ENCODE measurements at places on chromosomes 3 and 15.
A peak's percentile ranks its signal among the peaks of the same experiment; 100 is the strongest.

- no peak for DNase-seq
Observed at GRCh38 chr15:74228723-74229081, 7.4 kb upstream of the CCDC33 start.

DNA sequence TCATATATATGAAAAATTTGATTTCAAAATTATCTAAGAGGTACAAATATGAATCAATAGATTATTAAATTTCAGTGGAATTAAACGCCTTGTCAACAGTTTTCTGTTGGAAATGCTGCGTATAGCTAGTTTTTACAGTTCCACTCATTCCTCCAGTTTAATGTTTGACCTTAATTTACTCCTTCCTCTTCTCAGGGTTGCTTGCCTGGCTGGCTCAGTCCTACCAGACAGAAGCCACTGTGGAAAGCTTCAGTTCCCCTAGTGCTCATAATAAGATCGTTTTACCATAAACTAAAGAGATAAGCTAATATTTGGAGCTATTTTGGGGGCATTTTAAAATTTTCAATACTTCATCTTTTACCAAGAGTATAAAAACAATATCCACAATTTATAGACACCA lies 22.8 kb downstream of the EMC7 start:
- DNase-seq = no peak

DNA sequence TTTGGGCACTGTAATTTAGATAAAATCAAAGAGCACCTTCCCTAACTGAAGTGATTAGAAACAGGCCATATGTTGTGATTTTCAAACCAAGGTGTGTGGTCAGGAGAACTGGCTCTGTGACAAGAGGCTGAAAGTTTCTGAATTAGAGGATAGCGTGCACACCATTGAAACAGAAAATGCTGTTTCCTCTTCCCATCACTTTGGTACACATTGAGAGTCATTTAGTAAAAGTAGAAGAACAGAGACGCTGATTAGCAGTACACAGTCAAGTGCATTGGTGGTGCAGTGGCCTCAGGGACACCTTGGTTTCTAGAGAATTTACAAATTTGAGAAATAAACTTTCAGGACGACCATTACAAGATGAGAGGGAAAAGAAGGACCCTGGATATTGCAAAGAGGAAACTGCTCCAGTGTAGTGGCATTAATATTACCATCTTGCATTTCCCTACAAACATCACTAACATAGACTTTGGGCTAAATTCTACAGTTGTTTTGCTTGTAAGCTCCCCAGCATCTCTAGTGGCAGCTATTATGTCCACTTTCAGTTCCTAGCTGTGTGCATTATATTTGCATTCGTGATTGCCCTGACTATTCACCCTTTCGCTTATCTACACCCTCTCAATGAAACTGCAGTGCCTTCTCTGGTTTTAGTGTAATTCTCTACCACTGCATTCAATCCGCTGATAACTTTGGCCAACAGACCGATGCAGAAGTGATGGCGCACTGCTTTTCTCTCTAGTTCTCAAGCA lies 728.1 kb upstream of the GRM7 start:
- no peak for DNase-seq

DNA sequence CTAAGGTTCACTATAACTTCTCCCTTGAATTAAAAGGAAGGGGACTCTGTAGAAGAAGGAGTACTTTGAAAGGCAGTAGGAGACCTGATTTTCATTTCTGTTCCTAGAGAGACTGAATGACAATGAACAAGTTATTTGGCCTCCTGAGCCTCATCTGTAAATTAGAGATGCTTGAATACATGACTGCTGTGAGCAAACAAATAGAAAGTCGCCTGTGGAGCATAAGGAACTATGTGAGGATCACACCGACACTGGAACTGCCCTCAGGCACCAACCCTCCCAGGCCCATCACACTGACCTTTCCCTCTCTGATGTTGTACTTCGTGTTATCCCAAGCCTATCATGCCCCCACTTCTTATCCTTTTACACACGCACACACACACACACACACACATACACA lies 48.6 kb downstream of the IMPG2 start:
- no peak for DNase-seq

DNA sequence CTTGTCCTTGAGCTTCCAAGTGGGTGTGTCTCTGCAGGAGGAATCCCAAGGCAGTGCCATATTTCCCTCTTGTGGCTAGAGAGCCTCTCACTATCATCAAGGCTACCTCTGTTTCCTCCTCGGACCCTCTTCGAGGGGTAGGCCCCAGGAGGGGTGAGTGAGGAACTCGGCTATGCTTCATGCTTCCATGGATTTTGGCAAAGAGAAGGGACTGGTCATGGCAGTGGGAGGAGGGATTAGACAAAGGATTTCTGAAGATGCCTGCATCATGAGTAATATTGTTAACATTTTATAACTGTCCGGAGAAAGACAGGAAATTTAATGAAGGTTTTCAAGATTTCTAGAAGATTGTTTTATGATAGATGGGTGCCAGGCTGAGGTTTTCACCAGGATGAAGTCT lies 241.5 kb downstream of the CLSTN2 start:
- DNase-seq = no peak

DNA sequence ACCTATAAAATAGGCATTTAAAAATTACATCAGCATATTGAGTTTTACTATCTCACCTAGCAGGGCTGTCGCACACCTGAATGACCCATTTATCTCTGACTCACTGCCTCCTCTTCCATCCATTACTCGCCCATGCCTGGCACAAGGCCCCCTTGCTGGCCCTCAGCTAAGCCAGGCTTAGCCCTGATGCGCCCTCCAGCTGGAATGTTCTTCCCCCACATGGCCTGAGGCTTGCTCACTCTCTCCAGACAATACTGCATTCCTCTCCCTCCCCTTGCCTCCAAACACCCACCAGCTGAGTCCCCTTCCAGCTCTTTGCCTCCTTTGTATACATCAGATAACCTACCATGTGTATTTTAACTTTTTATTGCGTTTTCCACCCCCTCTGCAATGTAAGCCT lies 7.2 kb downstream of the SH3BP5 start:
- DNase-seq = no peak

GRCh38 chr15:60093273-60094067 lies 89.4 kb downstream of the FOXB1 start:
- no peak for DNase-seq

DNA sequence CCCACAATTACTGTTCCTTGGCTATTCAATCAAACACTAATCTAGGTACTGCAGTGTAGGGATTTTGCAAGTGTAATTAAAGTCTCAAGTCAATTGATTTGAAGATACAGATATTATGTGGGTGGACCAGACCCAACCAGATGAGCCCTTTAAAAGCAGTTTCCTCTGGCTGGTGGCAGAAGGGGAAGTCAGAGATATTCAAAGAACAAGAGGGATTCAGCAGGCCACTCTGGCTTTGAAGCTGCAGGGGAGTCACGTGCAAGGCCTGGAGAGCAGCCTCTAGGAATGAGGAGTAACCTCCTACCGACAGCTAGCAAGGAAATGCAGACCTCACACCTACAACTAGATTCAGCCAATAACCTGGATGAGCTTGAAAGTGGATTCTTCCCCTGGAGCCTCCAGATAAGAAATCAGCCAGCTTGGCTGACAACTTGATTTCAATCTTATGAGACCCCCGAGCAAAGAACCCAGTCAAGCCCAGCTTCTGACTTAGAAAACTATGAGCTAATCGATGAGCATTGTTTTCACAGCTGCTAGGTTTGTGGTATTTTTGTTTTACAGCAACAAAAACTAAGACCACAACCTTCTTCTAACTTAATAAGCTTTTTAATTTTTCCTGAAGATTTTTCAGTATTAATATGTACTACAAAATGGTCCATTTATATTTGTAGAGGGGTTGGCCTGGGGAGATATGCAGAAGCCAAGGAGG lies 13.4 kb downstream of the HACD2 start:
- DNase-seq = no peak

GRCh38 chr3:138227650-138228049 lies 40.5 kb downstream of the ARMC8 start:
- DNase-seq = no peak

GRCh38 chr3:142907996-142908395 lies 19.1 kb upstream of the PCOLCE2 start:
- no peak for DNase-seq

GRCh38 chr3:142180761-142181362 lies 31.5 kb upstream of the TFDP2 start:
- DNase-seq = peak; percentile 31

- no peak for DNase-seq
Observed at GRCh38 chr3:141146979-141147470, 84.6 kb upstream of the PXYLP1 start.

GRCh38 chr3:41507336-41508062 lies 308.2 kb downstream of the CTNNB1 start:
- DNase-seq = no peak

GRCh38 chr3:9808345-9809037 lies 1.6 kb upstream of the TTLL3 start:
- DNase-seq = no peak

GRCh38 chr3:192130534-192131132 lies 596.7 kb downstream of the FGF12 start:
- DNase-seq = peak; percentile 41

GRCh38 chr3:71681224-71681668 lies 44.0 kb downstream of the EIF4E3 start:
- DNase-seq = peak; percentile 38

GRCh38 chr15:101178931-101179330 lies 72.9 kb downstream of the CHSY1 start:
- DNase-seq = no peak

DNA sequence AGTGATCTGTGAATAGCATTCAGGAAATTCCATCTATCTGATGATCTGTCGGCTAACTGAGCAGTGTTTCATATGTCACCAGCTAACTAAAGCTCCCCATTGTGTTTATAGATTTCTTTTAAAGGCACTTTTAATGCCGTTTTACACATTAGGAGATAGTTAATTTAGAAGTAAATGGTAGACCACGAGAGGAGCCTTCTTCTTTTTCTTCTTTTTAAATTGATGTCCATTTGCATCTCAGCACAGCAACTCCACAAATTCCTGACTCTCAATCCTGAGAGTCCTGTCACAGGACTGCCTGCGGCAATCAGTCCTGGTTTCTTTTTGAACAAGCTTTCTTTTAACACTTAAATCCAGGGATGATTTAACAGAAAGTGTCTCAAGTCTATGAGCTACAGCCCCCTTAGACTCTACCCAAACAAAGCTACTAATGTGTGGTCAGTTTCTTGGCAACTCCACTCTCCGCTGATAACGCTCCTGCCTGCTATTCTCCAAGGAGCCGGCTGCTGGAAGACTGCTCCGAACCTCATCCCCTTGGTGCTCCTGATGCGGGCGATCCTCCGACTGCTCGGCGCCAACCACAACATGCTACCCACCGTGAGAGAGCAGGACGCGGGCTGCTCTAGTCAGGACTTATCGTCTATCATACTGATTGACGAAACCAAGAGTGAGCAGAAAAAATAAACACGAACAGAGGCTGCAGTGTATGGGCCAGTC lies 421.4 kb downstream of the MECOM start:
- peak; percentile 68 for DNase-seq

GRCh38 chr3:120791010-120791409 lies 48.5 kb downstream of the GTF2E1 start:
- DNase-seq = no peak

DNA sequence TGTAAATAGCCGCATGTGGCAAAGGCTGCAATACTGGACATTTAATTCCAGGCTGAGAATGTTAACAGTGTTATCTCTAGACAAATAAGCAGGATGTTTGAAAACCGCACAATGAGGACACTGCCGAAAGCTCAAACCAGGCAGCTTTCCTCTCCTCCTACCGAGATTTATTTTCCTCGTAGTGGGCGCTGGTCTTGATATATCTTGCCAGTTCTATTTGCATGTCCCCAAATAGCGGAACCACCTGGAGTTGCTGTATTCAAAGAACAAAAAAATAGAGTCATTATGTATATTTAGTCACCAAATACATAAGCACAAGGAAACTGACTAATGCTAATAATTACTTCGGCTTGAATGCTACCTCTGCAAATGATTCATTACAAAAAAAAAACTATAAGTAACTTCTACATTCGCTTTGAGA lies 46.5 kb downstream of the CYFIP1 start:
- no peak for DNase-seq

DNA sequence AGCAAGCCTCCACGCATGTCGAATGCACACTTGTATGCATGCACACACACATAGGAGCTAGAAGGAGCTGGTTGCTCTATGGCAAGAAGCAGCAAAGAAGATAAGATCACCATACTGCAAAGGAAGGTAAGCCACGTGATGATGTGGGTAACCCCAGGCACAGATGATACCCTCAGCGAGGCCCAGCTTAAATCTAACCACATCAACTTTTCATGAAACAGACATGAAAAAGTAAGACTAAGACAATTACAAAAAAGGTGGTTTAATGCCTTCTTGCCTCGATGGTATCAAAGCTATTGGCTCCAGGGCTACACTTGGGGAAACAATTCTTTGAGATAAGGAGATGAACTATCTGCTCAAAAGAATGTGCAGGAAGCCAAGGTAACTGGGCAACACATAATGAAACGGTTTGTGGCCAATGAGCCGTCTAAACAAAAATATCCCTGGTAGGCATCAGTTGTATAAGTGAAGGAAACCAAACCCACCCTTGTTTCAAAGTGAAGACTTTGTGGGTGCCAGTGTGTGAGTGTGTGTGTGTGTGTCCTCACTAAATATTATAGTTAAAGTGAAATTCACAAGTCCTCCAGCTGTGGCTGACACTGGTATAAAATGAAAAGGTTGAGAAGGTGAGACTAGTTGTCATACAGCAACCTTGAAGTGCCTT lies 365.7 kb upstream of the ICE2 start:
- no peak for DNase-seq

DNA sequence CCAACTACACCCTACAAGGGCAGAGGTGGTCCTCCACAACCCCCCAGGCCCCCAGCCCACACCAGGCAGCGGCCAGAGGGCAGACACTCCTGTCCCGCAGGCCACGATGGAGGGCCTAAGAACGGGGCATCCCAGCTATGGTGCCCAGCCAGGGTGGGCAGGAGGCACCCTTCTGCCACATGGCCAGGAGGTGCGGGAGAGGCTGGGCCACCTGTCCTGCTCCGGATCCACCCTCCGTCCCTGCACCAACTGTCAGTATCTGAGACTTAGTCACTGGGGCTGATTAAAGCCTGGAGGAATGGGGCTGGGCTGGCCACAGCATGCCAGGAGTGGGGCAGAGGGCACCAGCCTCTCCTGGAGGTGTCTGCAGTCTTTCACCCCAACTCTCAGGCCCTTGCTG lies 37.9 kb downstream of the TNK2 start:
- DNase-seq = no peak

DNA sequence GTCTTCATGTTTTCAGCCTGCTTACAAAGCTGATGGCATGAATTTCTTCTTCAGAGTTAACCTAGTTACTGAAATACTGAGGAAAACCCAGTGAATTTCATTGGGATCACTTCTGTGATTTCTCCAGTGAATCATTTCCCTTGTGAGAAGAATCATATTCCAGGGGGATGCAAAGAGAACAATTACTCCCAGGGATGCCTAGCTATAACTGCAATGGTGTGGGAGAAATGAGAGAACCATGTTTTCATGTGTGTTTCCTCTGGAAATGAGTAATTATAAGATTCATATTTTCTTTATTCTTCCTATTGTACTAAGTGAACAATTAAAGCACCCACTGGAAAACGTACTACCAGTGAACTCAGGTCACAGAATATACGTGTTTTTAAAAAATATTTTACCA lies 485.4 kb downstream of the GRM7 start:
- no peak for DNase-seq

- no peak for DNase-seq
Observed at GRCh38 chr15:95296643-95297042, 1033.9 kb upstream of the NR2F2 start.

All from left cardiac atrium (tissue), 4 donors.